ENCODE measurements at places on chromosomes 5 and 9.

DNA sequence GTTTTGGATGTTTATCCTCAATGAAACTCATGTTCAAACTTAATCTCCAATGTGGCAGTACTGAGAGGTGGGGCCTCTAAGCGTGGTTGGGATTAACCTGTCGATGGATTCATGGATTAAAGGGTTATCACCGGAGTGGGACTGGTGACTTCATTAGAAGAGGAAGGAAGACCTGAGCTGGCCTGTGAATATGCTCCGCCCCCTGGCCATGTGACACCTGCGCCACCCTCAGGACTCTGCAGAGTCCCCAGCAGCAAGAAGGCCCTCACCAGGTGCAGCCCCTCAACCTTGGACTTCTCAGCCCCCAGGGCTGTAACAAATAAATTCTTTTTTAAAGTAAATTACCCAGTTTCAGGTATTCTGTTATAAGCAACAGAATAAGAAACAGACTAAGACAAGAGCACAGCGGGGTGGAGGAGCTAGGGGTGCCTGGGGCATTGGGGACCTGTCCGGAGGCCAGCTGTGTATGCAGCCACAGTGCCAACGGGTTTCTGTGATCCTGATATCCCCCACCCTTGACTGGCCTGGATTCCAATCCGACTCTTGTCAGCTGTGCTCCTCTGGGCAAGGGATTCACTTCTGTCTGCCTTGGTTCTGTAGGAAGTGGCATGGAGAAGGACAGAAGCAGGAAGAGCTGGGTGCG, 3.2 kb upstream of the MAPK9 start:
- no peak for DNase-seq

DNA sequence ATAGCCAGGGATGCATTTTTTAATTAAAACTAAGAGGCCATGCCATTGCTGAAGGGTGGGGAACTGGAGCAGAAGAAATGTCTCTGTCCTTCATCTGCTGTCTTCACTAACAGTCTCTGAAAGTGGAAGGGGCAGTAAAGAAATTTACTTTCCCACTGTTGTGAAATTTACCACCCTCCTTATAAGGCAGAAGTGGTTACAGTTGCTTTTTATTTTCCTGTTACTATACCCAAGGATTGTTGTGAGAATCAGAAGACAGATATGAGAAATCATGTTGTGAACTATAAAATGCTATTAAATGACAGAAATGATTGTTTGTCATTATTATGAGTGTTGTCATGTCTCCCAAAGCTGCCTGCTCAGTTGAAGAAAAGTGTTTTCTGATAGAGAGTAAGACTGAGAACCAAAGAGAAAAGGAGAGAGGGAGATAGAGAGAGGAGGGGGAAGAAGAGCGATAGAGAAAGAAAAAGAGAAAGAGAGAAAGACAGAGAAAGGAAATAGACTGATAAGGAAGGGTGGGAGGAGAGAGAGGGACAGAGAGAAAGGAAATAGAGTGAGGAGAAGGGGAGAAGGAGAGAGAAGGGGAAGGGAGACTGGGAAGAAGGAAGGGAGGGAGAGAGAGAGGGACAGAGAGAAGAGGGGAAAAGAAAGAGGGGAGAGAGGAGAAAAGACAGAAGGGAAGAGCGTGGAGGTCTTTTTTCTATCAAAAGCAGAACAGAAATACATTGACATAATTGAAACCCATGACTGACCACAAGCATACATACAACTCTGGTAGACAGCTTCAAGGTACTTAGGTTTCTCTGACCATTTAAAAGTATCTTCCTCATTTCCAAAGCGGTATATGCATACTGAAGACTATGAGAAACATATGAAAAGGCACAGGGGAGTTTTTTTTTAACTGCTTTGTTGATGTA, 22.5 kb downstream of the SEC61B start:
- no peak for DNase-seq

DNA sequence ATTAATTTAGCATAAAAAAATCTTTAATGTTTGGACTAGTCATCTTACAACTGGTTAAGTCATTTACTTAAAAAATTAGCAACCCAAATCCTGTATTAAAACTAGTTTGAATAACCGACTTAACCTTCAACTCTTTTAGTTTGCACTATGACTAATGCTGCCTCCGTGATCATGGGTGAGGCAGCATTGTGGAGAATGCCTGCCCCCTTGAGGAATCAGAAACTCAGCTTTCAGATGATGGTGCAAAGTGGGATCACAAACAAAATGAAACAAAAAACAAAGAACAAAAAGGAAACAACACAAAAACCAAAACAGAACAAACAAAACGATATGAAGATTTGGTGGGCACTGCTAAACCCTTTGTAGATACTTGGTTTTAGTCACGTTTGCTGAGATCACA, 127.0 kb upstream of the PALM2AKAP2 start:
- no peak for DNase-seq

DNA sequence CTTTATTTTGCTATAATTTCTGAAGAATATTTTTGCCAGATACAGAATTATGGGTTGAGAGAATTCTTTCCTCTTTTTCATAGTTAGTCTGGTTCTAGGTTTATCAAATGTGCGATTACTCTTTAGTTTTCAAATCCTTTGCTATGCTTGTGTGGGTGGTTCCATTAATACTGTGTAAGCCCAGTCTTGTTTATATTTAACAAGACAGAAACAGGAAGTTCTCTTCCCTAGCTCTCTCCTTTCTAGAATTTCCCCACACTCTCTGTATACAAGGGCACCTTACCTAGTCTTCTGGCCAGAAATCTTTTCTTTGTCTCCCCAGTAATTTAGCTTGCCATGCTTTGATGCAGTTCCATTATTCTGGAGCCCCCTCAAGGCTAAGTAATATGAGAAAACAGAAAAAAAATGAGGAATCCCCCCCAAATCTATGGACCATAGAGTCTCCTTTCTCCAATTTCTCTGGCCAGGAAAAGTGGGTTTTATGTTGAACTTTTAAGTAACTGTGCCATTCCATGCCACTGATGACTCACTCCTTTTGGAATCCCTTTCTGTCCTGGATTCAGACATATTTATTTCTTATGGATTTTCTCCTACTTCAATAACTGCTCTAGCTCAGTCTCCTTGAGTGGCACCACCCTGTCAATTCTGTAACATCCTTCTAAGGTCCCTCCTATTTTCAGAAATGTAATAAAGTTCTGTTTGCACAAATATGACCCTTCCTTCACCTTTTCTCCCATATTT, 1714.1 kb downstream of the EFNA5 start:
- DNase-seq = no peak

DNA sequence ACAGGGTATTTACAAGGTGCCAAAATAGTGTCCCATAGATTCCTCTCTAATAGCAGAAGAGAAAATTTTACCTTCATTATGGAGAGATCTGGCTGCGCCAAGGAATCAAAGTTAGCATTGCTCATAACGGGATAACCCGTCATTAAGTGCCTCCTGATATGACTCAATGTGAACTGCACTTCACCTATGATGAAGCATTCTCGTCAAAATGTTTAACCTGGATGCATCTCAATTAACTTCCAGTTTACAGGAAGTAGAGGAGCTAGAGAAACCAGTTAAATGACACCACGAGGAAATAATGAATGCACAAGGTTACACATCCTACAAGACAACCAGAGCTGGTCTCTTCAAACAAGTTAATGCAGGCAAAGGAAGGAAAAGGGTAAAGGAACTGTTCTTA, 17.2 kb downstream of the FBXW11 start:
- DNase-seq = no peak

Measured in activated CD8-positive, alpha-beta memory T cell treated with anti-CD3 and anti-CD28 coated beads for 1 hour (primary cell).